ENCODE measurements at places on chromosomes 12 and 14.

DNA sequence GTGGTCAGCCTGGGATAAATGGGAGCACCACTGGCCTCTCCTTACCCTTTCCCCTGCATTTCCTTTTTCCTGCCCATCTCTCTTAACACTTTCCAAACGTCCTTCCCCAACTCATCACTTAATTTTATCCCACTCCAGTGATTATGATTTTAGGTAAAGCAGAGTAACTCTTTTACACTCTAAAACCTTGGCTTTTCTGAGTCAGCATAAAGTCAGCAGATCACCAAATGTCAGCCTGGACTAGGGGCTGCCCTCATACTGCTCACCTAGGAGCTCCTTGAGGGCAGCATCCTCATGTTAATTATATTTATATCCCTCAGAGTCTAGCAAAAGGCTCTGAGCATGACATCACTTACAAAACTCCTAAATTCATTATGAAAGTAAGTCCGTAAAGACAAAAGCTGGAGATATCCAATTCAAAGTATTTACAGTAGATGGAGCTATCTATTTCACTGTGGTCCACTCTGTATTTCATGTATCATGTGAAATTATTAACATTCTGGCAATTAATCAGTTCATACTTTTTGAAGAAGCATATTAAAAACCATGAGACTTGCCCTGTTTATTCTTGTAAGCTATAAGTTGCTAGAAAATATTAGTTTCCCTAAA, 17.0 kb upstream of the DICER1 start:
- no peak for DNase-seq

GRCh38 chr14:22089940-22090339, 416.3 kb upstream of the OR4E1 start:
- no peak for DNase-seq

DNA sequence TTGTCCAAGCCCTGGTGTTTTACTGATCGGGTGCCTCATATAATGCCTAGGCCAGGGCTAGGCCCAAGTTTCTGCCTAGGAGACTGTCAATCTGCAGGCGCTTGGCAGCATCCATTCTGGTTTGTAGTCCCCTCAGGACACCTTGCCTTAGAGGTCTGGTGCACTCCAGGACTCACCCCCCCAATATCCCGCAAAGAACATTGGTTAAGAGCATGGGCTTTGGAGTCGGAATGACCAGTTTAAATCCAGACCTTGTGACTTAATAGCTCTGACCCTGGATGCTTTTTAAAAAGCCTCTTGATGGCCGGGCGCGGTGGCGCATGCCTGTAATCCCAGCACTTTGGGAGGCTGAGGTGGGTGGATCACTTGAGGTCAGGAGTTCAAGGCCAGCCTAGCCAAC, 60.0 kb downstream of the GALNT16 start:
- no peak for DNase-seq

DNA sequence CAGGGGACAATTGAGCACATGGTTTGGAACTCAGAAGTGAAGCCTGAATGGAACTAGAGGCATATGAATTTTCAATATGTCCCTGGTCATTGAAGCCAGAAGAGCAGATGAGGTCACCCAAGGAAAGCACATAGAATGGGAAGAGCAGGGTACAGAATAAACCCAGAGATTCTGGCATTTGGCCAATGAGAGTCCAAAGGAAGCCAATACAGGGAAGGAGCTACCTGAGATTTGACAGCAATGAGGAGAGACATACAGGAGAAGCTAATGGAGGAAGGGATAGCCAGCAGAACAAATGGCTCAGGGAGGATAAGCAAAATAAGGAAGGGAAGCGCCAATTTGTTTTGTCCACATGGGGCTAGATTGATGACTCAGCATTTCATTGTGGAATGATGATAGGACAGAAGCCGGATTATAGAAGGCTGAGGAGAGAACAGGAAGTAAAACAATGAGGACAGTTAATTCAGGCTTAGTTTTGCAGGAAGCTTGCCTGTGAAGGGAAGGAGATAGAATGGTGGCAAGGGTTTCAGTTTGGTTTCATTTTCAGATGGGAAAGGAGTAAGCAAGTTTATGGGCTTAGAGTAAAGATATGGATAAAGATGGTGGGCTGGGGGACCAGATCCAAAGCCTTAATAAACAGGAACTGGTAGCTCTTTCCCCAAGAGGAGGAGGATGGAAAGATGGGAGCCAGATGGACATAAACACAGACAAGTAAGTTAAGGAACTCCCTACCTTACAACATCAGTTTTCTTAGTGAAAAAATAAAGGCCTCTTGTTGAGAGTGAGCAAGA, 3.2 kb upstream of the SPTSSA start:
- no peak for DNase-seq

GRCh38 chr14:101250948-101251811, 310.1 kb upstream of the DIO3 start:
- DNase-seq, result no peak

DNA sequence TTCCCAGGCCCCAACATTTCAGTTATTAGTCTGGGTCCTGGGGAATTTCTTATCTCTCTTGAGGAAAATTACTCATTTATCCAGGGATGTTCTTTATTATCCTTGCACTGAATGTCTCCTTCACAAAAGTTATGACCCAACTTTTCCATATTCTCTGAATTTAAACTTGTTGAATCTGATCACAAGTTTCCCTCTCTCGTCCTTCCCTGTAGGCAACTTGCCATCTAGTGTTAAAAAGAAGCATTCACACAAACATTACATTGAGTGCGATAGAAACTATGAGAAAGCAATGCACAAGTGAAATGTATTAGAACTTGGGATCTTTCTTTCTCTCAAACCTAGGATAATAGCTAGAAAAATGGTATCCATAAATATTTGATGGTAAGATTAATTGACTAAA, 608.4 kb downstream of the FSCB start:
- no peak for DNase-seq

DNA sequence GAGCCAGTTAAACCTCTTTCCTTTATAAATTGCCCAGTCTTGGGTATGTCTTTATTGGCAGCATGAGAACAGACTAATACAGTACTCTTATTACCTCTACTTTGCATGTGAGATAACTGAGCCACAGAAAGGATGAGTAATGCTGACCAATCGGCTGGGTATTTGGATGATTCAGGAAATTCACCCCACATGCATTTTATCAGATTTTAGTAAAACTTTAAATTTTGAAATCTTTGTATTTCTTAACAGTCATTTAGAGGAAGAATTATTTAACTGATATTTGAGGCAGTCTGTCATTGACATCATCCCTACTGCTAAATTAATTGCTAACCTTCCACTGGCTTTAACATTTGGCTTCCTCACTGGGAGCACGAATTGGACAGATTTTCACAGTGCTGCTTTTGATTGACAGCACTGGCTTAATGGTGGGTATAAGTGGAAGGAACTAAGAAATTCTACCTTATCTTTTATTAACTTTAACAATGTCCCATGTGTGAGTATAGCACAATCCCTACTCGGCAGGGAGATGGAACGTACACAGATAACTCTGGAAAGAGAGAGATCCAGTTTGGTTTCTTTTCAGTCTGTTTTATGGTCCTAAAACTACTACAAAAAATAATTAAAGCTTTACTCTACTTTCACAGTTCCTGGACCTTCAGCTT, 261.0 kb downstream of the DACT1 start:
- DNase-seq, result peak; percentile 84

GRCh38 chr12:19287302-19287701, 152.0 kb upstream of the AEBP2 start:
- no peak for DNase-seq

- DNase-seq, result no peak
Measured at GRCh38 chr14:103094406-103095209, at the start of gene EXOC3L4. EXOC3L4 (plus strand) TSS chr14:103094725; CDS start chr14:103100220, 5,495 bp downstream.

GRCh38 chr12:92844151-92844763, 84.8 kb downstream of the EEA1 start:
- no peak for DNase-seq

GRCh38 chr12:107590814-107591375, 94.7 kb upstream of the PWP1 start:
- DNase-seq, result no peak

DNA sequence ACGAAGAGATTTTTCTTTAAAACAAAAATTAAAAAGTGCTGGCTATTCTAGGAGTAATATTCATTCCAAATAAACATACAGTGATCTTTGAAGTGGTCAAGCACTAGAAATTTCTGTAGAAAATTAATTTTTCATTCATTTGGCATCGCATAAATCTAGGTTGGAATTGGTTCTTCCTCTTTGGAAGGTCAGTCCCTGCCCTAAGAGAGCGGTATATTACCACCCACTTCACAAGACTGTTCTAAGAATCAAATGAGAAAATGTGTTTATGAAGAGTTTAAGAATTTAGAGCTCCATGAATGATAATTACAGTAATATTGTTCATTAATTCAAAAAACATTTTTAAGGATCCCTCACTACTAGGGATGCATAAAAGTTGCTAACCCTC, 444 bp upstream of the GEMIN2 start:
- no peak for DNase-seq

DNA sequence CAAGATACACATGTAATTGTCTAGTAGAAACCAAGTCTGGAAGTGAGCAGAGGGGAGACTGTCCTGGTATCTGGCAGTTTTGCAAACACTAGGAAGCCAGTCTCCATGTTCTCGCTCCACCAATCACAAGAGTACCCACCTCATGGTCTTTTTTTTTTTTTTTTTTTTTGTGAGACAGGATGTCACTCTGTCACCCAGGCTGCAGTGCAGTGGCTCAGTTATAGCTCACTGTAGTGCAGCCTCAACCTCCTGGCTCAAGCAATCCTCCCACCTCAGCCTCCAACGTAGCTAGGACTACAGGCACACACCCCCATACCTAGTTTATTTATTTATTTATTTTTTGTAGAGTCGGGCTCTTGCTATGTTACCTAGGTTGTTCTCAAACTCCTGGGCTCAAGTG, 189.2 kb downstream of the EFCAB11 start:
- no peak for DNase-seq

GRCh38 chr12:54509617-54510016, 12.1 kb downstream of the NCKAP1L start:
- DNase-seq, result no peak

GRCh38 chr12:56836317-56836716, 73.2 kb downstream of the HSD17B6 start:
- peak; percentile 46 for DNase-seq

DNA sequence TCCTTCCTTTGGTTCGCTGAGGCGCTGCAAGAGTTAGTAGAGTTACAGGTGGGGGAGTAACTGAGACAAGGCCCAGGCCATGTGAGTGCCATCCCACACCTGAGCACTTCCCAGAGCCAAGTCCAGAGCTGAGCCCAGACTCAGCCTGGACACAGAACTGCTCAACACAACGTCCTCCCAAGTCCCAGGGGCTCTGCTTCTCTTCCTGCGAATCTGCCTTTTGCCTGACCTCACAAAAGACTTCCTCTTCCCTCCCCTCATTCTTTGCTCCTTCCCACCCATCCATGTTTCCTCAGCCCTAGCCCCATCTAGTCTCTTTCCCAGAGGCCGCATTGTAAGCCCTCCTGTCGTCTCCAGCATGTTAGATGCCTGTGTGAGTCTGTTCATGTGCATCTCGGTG, 16.6 kb upstream of the MCRS1 start:
- DNase-seq, result no peak

- DNase-seq, result no peak
Measured at GRCh38 chr14:36570065-36570464, 12.3 kb downstream of the NKX2-8 start.

- DNase-seq, result no peak
Measured at GRCh38 chr14:101315802-101316296, 245.4 kb upstream of the DIO3 start.

GRCh38 chr12:110687396-110688169, 1.3 kb downstream of the HVCN1 start:
- no peak for DNase-seq

DNA sequence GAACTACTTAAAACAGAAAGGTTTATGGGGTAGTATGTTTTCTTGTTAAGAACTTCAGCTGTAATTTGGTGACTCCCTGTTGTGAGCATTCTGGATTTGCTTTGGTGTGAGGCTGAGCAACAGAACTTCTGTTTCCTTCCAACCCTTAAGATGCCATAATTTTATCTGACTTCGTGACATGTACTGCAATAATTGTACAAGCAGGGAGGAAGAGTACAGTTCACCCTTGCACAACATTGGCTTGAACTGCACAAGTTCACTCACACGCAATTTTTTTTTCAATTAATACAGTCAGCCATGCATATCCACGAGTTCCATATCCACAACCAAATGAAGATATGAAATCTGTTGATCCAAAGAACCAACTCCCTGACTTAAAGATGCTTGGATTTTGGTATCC, 42.9 kb upstream of the ANKS1B start:
- DNase-seq, result no peak

GRCh38 chr14:68843471-68844209, 50.8 kb upstream of the ZFP36L1 start:
- no peak for DNase-seq

DNA sequence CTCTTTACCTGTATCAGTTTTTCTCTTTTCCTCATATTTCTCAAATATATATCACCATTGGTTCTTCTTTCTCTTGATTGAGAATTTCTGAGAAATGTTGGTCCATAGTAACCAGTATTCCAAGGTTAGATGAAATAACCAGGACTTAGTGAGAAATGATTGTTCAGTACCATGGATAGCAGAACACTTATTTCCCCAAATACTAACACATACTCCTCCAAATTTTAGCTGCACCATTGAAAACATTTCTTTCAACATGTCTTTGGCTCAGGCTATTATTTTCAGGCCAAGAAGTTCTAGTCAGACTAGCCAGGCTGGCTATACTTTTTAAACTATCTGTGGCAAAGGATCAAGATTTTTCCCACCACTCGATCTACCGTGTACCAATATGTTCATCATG, 113.3 kb downstream of the PTPRO start:
- DNase-seq, result no peak

DNA sequence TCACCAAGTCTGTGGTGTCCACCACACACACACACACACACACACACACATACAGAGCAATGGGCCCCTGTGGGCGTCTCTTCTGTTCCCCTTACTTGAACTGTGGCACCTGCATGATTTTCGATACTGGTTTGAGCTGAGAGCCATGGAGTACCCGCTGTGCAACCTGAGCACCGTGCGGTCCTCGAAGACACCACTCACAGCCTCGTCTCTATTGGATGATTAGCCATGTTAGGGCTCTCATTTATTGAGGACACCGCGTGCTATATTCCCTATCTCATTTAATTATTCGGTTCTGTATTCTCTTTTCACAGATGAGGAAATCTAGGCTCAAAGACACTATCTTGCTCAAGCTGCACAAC, 623 bp upstream of the C14orf132 start:
- DNase-seq, result no peak

- no peak for DNase-seq
Measured at GRCh38 chr14:61269321-61270083, 11.6 kb downstream of the TMEM30B start.

DNA sequence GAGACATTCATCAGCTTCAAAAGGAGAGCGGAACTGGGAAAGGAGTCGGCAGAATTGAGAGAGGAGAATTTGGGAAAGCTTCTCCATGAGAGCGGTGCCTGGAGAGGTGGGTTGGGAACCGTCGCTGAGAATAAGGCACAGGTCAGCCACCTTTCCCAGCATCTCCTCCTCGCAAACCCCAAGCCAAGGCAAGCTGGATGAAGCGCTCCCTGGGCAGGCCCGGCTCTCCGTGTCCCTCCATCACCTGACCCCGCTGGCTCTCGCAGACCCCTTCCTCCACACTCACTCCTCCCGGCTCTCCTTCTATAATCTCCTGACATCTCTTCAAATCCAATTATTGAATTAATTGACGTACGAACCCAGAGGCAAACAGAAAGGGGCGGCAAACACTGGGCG, 18.9 kb upstream of the ATP5MC2 start:
- DNase-seq, result no peak
